ENCODE measurements at places on chromosomes 6 and 20.
A peak's percentile ranks its signal among the peaks of the same experiment; 100 is the strongest.

- no peak for DNase-seq
Measured at GRCh38 chr6:139017227-139017626, 11.3 kb upstream of the ABRACL start.

DNA sequence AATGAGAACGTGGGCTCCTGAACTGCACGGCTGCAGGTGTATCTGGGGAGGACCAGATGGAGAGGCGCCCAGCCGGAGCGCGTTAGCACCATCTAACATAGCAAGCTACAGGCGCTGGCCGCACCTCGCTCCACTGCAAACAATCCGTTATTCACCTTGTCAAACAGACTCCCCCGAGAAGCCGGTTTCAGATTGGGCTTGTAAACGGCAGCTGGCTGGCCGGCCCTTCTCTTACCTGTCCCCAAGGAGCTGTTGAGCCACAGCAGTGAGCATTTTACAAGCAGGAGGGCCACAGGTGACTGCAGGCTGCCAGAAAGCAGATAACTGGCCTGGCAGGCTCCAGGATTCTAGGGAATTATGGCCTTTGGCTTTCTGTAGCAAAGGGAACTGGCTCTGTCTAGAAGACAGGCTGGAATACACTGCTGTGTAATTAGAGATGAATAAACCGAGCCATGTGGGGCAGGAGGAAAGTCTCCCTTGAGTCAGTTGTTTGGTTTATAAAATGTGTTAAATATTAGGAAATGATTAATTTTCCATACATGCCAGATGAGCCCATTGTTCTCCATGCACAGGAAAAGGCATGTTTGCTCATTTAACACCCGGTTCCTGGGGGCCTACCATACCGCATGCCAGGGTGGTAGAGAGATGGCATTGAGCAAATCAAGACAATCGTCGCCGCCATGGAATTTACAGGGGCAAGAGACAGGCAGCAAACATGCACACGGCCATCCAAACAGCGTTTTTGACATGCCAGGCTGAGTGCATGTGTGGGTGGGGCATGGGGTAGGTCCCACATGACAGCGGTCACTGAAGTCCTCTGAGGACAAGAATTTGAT is 159.3 kb downstream of the NFATC2 start:
- no peak for DNase-seq

GRCh38 chr20:2752567-2753460 is 47.6 kb downstream of the CPXM1 start:
- DNase-seq: peak; percentile 39

- peak; percentile 84 for DNase-seq
Measured at GRCh38 chr20:38873050-38873581, 53.1 kb upstream of the FAM83D start.

DNA sequence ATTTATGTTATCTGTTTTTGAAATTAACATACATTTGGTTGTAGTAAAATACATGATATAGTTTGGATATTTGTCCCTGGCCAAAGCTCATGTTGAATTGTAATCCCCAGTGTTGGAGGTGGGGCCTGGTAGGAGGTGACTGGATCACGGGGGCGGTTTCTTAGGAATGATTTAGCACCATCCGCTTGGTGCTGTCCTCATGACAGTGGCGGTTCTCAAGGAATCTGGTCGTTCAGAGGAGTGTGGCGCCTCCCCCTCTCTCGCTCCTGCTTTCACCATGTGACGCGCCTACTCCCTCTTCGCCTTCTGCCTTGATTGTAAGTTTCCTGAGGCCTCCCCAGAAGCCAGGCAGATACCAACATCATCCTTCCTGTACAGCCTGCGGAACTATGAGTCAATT is 29.0 kb downstream of the CTCFL start:
- no peak for DNase-seq

DNA sequence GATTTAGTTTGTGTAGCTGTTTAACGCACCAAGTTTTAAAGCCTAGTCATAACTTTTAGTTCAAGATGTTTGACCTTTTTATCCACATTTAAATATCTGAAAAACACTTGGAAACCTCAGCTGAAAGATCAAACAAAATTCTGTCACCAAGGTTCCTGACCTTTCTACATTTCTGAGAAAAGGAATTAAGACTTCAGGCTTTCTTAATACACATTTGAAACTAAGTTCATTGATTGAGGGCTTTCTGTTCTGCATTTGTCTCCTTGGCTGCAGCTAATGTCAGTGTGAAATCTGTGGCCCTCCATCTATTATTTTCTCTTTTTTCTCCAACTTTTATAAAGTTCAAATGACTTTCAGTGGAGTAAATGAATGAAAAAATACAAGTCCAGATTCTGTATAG is 22.7 kb upstream of the FBXL4 start:
- DNase-seq: no peak

DNA sequence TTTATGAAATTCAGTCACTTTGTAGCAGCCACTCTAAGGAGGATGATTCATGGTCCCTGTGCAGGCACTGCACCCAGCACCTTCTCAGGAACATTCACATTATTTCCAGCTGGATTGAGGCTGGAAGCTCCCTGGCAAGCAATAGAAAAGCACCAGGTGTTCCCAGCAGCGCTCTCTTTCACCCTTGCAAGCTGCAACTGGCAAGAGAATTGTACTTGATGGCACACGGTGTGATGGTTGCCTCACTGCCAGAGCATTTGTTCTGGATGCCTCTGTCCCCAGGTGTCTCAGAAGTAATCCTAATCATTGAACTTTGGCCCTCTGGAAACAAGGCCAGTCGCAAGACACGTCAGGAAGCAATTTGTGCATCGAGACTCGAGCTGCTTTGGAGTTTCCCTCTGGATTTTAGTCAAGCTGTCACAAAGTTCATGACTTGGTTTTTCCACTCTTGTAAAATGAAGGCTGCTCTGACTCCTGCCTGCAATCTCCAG is 24.9 kb upstream of the PHACTR2 start:
- no peak for DNase-seq

- DNase-seq: no peak
Measured at GRCh38 chr20:57790176-57790575, 80.4 kb upstream of the PMEPA1 start.

- DNase-seq: no peak
Measured at GRCh38 chr6:148578489-148578814, 168.4 kb upstream of the UST start.

GRCh38 chr20:40690836-40691565 is 2.0 kb upstream of the MAFB start:
- DNase-seq: no peak

- no peak for DNase-seq
Measured at GRCh38 chr6:116229287-116229913, 24.5 kb downstream of the TSPYL4 start.

DNA sequence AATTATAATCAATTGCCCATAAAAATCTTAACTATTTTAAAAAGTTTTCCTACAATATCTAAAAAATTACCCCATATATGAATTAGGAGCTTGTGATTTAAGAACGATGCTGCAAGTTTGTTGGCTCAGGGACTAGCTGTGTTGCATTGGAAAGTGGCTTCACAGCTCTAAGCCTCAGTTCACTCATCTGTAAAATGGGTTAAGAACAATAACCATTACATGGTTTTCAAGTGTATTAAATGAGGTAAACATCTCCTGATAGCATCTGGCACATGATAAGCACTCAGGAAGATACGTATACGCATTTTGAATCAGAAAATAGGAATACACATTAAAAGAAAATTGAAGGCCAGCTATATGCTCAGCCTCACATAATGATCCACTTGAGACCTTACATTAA is 76.4 kb downstream of the ARHGAP18 start:
- no peak for DNase-seq

- DNase-seq: no peak
Measured at GRCh38 chr6:35194390-35194789, 19.4 kb upstream of the SCUBE3 start.

- DNase-seq: no peak
Measured at GRCh38 chr6:166743406-166744222, 116.6 kb upstream of the RPS6KA2 start.

DNA sequence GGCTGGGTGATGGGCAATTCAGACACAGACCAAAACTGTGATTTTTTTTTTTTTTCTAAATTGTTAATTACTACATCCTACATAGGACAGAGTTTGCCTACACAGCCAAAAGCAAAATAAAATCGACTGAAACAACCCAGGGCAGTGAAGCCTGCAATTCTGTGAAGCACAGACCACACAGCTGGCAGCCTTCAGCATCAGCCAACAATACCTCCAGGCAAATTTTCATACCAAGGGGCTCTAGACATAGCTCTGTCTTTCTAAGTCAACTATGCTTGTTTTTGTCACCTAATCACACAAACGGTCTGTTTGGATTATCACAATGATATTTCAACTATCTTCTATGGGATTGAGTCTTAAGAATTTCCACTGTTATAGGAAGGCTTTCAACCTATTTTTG is 17.6 kb downstream of the RMND1 start:
- no peak for DNase-seq
